Ascending aorta (tissue), 2 donors: ENCODE measurements at places on chromosomes 1 and 21. TPM values are rescaled to one million over a fixed set of nuclear protein-coding genes. Genes with fewer than 3 reads are reported as not detected.

SAMSN1 gene
- 6.1 TPM for total RNA-seq

FCRLB gene
- total RNA-seq: not detected

GPR3 gene
- total RNA-seq: 2.0 TPM

GCSAML gene
- total RNA-seq: not detected

NTNG1 gene
- total RNA-seq: not detected

STUM gene
- total RNA-seq: 3.0 TPM

GUCA2B gene
- not detected for total RNA-seq

LAMC1 gene
- total RNA-seq: 166 TPM

PPIAL4G gene
- total RNA-seq: not detected

RASAL2 gene
- 57.5 TPM for total RNA-seq

A3GALT2 gene
- not detected for total RNA-seq

CELA3A gene
- total RNA-seq: not detected

PTPRC gene
- 21.3 TPM for total RNA-seq

NTMT2 gene
- total RNA-seq: not detected

RNU1-4 gene
- total RNA-seq: under 0.01 TPM

KRTAP7-1 gene
- not detected for total RNA-seq

RHBDL2 gene
- not detected for total RNA-seq

SPATC1L gene
- total RNA-seq: 37.4 TPM

GJB5 gene
- not detected for total RNA-seq

S100A7A gene
- total RNA-seq: not detected
